ENCODE measurements at places on chromosomes 7 and 10.

GRCh38 chr7:25831062-25831691, 320.8 kb upstream of the NFE2L3 start:
- DNase-seq = no peak

DNA sequence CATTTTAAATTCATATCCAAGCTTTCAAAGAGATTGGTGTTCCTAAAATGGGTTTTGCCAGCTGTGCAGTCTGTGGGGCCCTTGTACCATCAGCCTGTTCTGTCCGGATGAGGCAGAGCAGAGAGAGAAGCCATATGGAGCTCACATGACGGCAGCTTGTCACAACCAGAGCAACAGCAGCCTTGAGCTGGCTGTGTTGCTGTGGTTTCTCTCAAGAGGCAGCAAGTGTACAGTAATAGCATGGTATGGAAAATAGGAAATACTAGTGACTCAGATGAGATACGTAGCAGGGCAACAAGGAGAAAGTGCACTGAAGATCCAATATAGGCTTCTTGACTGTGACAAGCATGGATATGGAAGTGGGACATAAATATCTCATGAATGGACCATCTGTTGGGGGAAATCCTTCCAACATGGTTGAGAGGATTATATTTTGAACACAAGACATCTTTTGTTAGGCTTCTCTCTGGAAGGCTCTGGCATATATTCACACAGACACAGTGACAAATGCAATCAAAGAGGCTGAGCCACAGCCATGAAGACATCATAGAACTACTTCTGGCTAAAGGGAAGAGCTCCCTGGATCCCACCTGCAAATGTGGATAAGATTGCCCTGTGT, 251.0 kb upstream of the TAC1 start:
- DNase-seq = no peak

GRCh38 chr7:50714857-50715256, 67.8 kb downstream of the GRB10 start:
- no peak for DNase-seq

DNA sequence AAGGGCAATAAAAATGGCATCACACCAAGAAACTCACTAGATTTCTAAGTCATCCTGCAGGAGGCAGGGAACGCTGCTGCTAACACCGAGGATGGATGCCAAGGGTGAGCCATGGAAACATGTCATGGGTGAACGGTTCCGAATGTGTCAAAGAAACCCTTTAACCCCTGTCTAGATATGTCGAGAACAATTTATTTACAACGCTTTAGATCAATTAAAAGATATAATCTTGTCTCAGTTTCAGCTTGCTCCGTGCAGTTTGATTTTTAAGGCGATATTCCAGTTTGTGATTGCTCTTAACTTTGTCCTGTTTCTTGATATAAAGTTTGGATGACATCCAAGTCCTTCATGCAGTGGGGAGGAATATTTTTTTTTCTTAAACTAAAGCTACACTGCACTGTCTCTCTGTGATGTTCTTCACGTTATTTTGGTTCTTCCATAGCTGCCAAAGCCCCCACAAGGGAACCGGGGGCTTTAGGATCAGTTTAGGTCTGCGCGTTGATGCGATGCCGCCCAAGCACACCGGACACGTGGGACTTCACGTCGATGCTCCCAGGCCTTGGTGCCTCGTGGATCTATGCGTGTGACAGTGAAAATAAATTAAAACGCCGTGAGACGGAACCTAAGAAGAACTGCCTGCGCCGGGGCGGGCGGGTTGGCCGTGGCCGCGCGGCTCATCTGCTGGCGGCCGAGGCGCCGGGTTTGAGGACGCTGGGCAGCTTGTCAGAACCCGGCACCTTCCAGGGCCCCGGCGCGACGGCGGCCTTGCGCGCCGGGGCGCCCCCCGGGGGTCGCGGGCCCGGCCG, 220.3 kb downstream of the PHTF2 start:
- DNase-seq = peak; percentile 59

DNA sequence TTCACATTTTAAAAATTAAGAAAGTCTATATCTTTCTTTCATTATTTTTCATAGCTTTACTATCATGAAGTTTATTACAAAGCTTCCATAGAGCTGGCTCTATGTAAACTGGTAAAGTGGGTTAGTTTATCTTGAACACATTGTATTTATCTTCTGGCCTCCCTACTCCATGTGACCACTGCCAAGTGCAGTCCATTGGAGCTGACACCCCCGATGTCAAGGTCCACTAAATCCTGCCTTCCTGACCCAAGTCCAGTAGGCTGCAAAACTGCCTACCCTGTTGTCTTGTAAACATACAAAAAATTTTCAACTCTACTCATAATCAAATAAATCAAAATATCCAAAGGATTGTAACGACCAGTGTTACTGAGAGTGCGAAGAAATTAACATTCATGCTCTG, 10.2 kb downstream of the DNAJC12 start:
- DNase-seq = no peak

Measured in tibial nerve (tissue), 4 donors.